ENCODE measurements at places on chromosomes 1 and 21. TPM values are rescaled to one million over a fixed set of nuclear protein-coding genes. Genes with fewer than 3 reads are reported as not detected.

DNA sequence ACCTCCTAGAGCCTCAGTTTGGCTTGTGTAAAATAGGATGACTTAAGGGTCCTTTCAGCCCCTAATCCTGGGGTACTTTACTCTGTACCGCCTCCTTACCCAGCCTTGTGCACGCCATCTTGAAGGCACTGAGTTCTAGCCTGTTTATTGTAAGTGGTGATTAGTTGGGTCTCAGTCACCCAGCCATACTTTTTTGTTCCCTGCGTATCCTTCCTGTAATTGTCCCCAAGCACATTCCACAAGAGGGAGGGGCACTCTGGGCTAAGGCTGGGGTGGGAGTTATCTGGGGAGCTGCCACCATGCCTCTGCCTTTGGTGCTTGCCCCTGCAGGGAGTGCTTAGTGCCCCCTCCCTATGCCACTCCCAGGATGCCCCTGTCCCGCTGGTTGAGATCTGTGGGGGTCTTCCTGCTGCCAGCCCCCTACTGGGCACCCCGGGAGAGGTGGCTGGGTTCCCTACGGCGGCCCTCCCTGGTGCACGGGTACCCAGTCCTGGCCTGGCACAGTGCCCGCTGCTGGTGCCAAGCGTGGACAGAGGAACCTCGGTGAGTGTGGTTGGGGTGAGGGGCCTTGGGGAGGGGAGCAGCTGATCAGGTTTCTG is 856 bp downstream of the FDPS start:
- DNase-seq, result no peak

- DNase-seq, result no peak
These were observed 2.2 kb upstream of the G0S2 start for GRCh38 chr1:209672705-209673630.

DNA sequence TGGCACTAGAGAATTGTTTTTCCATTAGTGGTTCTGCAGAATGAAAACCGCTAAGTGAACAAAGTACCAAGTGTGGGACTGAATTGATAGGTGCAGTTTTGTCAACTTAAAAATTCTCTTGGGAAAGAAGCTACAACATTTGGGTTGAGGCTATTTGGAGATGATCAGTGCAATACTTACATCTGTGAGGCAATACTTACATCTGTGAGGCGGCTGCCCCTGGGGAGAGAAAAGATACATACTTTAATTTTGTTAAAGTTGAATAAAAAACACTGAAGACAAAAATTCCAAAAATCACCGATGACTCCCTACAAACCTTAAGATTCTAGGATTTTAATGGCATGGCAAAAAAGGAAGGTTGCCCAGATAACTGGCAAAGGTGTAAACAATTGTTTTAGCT is 1.7 kb downstream of the CFAP410 start:
- no peak for DNase-seq

GRCh38 chr1:83970114-83970513 is 28.8 kb downstream of the TTLL7 start:
- DNase-seq, result no peak

The DHRS3 gene
- total RNA-seq, result 237 TPM

The LRRC3 gene
- total RNA-seq, result 3.8 TPM

The ESRRG gene
- total RNA-seq, result 6.8 TPM

All from ureter (tissue), 1 donor.